ENCODE measurements at places on chromosomes 6 and 20.

DNA sequence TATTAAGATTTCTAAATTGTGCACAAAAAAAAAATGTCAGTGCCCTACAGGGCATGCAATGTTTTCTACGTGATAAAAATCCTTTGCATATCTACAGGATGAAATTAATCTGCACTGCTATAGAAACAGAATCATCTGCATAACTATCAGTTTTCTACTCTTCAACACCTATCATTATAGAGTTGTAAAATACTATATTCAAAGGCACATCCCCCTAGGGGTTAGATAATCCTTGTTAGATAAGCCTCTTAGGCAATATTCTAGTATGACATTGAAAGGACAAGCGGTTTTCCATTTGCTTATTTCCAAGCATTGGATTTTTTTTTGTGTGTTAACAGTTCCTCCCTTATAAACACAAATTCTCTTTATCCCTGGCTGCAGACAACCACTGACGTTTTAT lies 98.7 kb upstream of the LAMA2 start:
- no peak for DNase-seq

- DNase-seq: no peak
These were observed 111.4 kb downstream of the FYN start for GRCh38 chr6:111761783-111762312.

DNA sequence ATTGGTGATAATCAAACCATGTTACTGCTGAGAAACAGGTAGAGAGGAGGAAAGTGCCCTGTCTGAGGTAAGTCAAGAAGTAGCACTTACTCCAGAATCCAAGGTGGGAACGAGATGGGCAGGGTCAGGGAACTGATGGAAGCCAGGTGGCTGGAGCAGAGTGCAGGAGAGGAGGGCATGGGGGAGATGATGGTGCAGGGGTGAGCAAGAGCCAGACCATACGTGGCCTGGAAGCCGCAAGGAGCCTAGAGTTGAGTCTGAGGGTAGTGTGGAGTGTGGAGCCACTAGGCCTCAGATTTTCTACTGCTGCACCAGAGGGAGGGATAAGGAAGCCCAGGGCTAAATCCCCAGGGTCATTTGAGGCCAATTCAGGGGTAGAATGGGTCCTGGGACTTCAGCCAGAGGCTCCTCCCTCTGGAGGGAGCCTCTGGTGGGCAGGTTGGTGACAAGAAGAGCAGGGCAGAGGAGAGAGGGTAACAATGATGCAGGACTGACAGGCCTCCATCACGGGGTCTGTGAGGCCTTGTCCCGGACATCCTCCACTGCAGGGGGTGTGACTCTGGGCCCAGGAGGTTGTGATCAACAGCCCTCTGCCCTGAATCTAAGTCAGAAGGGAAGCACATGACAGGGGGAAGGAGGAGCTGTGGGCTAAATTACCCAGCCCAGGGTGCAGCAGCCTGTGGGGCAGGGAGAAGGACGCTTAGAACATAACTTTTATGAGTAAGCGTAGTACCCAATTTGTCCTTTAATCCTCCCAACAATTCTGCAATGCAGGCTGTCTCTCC lies 28.7 kb downstream of the COX4I2 start:
- DNase-seq: no peak

DNA sequence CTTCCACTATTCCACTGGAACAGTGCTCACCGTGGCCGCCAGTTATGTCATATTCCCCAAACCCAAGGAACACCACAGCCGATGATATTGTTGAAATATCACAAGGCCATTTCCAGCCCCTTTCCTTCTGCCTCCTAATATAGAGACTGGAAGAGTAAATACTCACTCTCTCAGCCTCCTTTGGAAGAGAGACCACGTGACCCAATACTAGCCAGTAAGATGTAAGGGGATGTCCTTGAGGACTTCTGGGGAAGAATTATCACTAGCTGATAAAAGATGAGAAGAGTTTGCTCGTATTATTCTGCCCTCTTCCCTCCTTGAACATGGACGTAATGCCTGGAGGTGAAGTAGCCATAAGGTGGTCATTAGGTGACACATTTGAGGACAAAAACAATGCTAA lies 13.5 kb downstream of the MAK start:
- DNase-seq: no peak

GRCh38 chr6:94323853-94324252 lies 904.5 kb upstream of the EPHA7 start:
- DNase-seq: no peak

DNA sequence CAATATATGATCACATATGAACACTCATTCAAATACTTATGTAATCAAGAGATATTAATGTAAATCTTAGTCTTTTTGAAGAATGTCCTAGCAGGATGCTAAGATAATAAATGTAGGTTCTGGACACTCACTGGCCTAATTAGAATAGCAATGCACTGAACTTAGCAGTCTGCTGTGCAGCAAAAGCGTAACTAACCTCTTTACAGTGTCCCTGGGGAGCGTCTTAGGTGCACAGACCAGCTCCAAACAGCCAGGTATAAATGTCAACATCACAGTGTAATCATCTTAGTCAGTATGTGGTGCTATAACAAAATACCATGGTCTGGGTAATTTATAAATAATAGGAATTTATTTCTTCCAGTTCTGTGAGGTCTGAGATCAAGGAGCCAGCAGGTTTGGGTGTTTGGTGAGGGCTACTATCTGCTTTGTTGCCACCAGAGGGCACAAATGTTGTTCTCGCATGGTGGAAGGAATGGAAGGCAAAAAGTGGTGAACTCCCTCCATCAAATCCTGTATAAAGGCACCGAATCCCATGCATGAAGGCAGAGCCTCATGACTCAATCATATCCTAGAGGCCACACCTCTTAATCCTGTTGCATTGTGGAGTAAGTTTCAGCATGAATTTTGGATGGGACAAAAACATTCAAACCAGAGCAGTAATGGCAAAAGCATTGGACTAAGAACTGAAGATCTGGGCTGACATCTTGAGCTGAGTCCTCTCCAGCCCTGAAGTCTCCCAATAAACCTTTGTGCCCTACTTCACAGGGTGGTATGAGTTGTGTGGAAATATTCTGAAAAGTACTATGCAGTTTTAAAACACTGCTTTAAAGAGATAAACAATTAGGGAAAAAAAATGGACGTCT lies 41.8 kb upstream of the FOXO3 start:
- DNase-seq: no peak

DNA sequence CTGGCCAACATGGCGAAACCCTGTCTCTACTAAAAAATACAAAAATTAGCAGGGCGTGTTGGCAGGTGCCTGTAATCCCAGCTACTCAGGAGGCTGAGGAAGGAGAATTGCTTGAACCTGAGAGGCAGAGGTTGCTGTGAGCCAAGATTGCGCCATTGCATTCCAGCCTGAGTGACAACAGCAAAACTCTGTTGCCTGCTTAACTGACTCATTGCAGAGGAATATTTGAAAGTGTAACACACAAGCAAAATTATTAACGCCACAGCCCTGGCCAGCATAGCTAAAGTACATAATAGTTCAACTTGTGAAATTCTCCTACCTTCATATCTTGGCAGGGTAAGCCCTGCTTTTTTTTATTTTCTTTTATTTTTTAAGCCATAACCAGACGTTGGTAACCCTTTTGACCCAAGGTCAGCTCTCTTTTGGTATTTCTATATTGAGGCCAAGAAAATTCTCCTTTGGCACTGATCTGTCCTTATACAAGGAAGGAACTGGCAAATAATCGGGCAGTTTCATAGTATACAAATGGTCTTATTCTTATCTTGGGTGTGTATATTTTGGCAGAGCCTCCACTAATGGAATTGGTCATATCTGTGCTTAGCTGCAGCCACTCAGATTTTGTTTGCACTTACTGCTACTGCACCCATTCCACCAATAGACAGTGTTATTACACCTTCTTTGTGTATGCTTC lies 4.0 kb upstream of the ADGRF5 start:
- no peak for DNase-seq

DNA sequence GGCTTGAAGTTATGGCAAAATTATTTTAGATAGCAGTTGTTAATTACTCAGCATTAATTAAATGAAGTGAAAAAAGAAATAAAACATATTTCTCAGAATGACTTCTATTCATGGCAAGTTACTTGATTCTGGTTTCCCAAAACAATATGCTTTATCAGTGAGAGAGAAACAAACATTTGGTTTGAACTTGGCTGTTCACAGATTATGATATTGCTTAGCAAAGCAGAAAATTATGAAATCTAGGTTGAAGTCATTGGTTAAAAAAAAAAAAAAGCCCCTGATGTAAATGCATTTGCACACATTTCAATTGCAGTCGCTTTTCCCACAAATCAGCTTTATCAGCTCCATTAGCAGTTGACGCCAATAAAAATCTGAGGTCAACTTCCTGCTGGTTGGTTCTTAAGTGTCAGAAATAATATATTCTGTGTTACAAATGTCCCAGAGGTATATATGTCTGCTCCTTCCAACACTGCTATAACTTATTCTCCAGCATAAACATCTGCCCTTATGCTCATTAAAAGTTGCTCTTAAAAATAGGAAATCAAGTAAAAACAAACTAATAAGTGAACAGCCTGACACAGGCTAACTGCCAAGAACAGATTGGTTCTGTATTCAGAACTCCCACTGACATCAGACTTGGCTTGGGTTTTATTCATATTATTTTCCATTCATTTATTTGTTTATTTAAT lies 275.4 kb downstream of the PHF3 start:
- DNase-seq: no peak

- no peak for DNase-seq
These were observed 10.0 kb upstream of the NCOA7 start for GRCh38 chr6:125780540-125781313.

- DNase-seq: no peak
These were observed 31.9 kb downstream of the CDKAL1 start for GRCh38 chr6:20566109-20566508.

DNA sequence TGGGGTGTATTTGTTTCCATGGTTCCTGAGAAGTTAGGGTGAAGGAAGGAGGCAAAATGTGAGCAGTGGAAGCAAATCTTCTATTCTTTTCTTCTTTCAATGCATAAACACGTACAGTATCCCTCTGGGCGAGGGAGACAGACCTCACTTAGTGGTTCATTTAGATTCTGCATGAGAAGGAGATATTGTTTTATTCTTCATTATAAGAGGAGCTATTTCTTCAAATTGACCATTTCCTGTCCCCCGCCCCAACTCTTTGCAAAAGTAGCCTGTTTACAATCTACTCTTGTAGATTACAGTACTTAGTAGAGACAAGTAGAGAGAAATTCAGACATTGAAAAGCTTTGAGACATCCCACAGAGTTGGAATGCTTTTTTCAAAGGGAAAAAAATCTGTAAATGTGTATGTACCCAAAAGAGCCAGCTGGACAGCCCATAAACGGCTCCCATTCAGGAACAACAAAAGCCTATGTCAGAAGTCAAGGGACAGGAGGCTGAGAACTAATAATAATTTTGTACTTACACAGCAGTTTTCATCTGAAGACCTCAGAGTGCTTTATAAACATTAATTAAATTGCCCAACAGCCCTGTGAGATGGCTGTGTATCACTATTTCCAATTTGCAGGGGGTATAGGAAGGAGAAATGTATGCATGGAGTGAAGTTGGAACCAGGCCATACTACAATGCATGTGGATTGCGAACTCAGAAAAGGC lies 23.9 kb downstream of the CD83 start:
- DNase-seq: no peak

GRCh38 chr6:1778686-1779235 lies 169.0 kb downstream of the FOXC1 start:
- DNase-seq: no peak

DNA sequence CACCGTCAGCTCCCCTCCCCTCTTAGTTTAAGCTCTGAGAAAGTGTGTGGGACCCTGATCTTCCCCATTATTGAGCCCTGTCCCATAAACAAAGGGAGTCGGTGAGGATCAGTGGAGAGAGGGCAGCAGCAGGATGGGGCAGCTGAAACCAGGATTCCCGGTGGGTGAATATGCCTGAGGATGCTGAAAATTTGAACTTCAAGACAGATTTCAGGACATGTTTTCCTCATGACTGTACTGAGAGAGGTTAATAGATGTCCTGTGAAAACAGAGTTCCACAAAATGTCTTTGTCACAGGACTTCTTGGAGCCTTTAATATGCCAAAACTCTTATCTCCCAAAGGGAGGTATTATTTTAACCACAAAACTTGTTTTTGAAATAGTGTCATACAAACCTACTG lies 53.5 kb upstream of the SLC22A16 start:
- DNase-seq: no peak

- no peak for DNase-seq
These were observed 70.6 kb downstream of the ATXN1 start for GRCh38 chr6:16690608-16691142.

- DNase-seq: no peak
These were observed 88.1 kb upstream of the IYD start for GRCh38 chr6:150280703-150281102.

DNA sequence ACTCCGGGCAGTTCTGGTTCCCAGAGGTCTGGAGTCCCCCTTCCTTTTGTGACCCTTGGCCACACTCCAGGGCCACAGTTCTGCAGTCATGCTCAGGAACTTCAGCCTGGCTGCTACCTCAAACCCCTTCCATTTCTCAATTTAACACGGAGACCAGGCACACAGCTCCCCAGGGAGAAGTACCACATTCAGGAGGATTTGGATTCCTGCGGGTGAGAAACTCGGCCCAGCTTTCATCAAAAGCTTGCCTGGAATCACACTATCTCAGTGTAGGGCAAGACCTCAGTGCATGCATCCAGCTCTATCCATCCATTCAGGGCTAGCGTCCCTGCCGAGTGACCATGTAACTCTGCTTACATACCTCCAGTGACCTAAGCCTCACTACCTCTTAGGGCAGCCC lies 16.8 kb upstream of the IP6K3 start:
- DNase-seq: no peak

GRCh38 chr20:23452776-23453175 lies at the start of gene CST11:
TSS of gene CST11 (minus strand) at chr20:23452876. CDS start at chr20:23452811, 65 bp downstream.
- no peak for DNase-seq

- DNase-seq: no peak
These were observed 55.5 kb downstream of the ARID1B start for GRCh38 chr6:156832669-156833068.

Data from stimulated activated CD8-positive, alpha-beta memory T cell treated with anti-CD3 and anti-CD28 coated beads, Interleukin-7, amount 100 ng/mL, for 24 hours (primary cell).